Kidney capillary endothelial cell (primary cell): ENCODE measurements at places on chromosomes 5 and 9.
A peak's percentile ranks its signal among the peaks of the same experiment; 100 is the strongest.

- no peak for DNase-seq
Observed at GRCh38 chr5:41432481-41433253, 77.7 kb downstream of the PLCXD3 start.

- peak; percentile 4 for DNase-seq
Observed at GRCh38 chr5:72760259-72760658, 56.2 kb upstream of the TNPO1 start.

DNA sequence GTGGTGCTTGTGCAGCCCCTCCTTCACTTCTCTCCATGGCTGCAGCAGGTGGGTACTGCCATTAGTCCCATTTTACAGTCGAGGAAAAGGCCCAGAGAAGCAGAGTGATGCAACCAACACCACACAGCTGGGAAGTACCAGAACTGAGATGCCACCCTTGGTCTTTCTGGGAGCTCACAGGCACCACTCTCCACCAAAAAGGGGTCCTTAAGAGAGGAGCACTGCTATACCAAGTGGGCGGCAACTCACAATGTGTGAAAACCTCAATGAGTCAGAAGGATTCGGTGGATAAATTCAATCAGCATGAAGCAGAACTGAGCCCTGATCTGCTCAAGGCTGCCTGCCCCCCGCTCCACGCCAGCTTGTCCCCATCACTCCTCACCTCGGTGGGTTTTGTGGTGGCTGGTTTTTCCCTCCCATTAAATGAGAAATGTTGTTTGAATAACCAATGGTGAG lies 213.7 kb downstream of the FSTL4 start:
- DNase-seq, result no peak

DNA sequence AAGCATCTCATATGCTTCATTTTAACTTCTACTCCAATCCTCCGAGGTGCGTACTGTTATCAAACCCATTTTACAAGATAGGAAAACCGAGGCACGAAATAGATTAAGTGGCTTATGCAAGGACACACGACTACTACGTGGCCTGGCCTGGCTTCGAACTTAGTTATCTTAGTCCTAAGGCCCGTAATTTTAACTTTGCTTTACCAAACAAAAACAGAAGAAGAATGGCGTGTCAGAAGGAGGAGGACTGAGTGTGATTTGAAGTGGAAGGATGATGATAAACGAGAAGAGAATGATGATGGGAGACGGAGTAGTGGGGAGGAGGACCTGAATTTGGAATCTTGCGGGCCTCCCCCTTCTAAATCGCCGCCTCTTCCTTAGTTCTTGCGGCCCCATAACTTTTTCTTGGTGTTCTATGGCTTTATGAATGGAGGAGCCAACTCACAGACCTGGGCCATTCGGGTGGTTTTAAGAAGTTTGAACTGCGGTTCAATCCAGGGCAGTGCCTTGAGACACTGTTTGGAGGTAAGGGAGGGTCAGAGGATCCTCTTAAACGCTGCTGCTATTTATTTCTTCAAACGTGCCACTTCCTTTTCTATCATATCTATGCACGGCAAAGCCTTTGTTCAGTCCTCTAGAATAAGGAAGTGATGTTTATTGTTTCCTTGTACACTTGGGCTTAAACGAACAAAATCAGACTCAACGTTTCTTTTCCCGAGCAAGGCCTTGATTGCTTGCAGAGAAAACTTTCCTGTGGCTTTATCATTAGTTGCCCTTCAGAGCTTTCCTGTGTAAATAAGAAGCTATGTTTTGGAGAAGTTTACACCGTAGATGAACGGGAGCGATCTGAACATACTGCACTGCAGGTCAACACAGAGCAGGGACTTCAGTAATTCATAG lies 795 bp downstream of the CNOT8 start:
- peak; percentile 35 for DNase-seq

DNA sequence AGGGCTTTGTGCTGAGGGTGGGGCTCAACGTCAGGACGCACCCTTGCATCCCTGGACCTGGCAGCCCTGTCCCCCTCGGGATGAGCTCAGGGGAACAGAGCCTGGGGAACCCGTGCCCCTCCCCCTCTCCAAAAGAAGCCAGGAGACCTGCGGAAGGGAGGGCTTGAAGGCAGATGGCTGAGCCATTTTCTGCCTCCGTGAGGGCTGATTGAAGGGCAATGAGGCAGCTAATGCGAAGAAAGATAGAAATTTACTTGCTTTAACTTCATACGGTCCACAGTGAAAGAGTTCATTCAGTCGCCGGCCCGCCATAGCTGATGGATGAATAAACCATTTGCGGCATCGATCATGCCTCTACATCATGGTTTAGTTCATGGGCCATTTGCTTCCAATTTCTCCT lies 28.8 kb downstream of the ASS1 start:
- DNase-seq, result no peak

DNA sequence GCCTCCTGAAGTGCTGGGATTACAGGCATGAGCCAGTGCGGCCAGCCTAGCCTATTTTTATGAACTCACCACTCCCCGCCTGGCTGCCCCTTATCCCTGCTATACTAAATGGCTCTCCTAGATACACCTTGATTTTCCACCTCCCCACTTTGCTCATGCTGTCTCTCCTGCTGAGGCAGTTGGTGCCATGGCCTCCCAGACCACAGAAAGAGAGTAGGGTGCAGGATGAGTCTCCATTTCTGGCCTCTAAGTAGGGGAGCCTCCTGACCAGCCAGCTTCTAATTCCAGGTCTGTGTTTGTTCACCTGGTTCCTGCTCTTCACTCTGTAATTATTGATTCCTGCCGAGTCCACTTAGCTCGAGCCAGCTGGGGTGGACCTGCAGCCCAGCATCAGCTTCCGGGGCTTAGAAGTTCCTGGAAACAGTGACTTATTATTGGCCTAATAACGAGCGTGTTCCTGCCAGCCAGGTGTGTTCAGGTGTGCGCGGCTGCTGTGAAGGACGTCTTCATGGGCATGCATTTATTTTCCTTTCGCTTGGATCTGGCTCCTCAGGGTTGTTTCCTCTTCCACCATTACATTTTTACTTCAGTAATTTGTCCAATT lies 34.0 kb downstream of the ZNF618 start:
- DNase-seq, result no peak

DNA sequence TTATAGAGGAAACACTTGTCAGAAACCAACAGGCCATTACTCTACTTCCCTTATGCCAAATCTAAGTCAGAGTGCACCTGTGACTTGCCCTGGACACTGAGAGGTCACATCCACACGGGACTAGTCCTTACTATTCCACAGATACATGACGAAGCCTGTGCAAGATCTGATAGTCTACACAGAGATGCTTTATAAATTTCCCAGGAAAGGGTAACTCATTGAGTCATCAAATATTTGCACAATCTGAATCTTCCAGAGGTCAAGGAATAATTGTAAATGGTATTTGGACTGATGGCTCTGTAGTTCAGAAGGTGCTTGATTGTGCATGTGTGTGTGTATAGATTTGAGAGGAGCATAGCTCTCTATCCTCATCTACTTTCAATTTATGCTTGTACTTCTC lies 55.2 kb upstream of the JAK2 start:
- DNase-seq, result no peak

- no peak for DNase-seq
Observed at GRCh38 chr9:117714282-117714681, 10.1 kb downstream of the TLR4 start.

DNA sequence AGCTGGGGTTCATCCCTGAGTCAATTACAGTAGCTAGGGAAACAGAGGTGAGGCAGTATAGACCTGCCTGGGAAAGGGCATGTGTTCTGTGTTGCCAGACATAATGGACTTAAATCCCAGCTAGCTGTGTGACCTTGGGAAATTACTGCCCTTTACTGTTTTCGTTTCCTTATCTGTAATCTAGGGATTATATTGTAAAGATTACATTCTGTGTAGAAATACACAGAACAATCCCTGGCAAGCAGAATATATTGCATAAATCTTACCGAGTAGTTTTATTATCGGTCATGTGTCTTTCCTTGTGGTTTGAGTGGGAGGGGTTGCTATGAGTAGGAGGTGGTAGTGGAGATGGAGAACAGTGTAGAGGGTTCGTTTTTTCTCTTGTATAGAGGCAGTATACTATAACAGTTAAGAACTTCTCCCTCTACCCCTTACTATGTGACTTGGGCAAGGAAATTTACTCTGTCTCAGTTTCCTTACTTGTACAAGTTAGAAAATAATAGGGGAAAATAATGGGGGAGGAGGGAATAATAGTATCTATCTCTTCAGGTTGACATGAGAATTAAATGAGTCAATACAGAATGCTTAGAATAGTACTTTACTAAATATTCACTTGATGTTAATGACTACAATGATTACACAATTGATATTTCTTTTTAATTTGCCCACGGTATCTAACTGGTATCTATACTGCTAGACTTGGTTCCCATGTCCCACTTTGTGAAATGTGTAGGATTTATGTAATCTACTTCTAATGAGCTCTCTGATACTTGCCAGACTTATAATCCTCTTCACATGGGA lies 7.1 kb upstream of the DMXL1 start:
- DNase-seq, result no peak

DNA sequence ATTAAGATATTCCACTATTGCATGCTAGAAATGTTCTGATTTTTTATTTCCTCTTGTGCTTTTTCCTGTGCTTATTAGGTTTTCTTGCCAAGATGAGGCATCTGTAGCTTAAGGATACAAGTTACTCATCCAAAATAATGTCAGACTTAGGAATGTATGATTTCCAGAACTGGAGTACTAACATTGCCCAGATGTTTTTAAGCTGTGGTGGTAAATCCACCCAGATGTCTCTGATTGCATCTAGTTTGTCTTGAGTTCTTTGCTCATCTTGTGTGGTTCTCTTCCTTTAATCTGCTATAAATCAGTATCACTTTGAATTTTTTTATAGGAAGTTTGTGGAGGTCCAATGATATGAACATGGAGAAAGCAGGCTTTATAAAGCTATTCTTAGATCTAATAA lies 337.5 kb upstream of the ZNF608 start:
- DNase-seq, result peak; percentile 21

GRCh38 chr5:14449052-14449661 lies 132.4 kb upstream of the OTULINL start:
- peak; percentile 91 for DNase-seq

GRCh38 chr5:56501781-56502557 lies 268.8 kb upstream of the ANKRD55 start:
- DNase-seq, result no peak

DNA sequence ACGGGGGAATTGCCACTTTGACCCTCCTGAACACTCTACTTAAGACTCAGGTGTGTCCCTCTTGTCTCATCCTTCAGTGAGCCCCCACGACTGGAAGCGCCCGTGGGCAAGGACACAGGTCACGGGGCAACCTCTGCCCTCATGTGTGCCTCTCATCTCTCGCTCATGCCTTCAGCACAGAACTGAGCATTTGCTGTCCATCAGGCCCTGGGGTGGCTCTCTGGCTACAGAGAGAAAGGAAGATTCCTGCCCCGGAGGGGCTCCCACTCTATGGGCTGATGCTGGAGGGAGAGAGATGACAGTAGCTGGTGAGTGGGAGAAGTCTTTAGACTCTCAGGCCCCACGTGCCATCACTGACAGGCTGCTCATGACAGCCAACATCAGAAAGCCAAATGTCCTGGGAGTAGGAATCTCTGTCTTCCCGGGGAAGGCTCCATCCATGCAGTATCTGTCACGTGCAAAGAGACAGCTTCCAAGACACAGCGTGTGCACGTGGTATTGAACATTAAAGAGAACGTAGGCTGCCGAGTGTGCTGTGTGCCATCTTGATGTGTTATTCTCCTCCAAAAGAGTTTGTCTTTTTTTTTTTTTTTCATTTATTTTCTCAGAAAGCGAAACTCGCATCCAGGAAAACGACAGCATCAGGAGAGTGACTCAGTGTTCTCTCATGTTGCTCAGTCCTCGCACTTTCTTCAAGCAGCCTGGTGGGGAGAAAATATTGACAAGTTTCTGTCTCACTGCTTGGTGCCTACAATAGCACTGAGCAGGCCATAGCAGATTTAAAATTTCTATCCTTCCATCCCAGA lies 190.5 kb downstream of the GAS1 start:
- DNase-seq, result no peak

DNA sequence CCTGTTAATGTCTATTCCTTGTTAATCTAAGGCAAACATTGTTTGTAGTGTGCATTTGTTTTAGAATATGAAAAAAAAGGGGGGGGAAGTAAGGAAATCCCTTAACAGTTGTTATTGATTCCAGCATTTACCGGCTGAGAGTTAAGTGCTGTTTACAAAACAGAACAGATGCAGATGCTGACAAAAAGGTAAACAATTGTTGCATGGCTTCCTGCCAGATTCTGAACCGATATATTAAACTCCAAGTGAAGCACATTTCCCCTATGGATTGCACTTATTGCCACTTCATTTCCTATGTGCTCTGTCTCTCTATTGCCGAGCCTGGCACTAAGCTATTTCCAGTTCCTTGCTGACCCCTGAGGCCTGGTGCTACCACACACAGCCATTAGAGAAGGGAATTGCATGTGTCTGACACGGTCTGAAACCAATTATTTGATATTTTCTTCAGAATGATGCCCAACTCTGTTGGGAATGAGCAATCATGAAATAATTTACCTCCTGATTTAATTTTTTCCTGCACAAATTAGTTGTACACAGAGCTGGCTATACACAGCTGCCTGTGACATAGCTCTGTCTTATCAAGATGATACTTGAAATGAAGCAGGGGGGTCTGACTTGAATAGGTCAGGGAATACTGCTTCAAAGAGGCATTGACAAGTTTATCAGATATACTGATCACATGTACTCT lies 109.8 kb downstream of the KIAA0825 start:
- DNase-seq, result no peak

DNA sequence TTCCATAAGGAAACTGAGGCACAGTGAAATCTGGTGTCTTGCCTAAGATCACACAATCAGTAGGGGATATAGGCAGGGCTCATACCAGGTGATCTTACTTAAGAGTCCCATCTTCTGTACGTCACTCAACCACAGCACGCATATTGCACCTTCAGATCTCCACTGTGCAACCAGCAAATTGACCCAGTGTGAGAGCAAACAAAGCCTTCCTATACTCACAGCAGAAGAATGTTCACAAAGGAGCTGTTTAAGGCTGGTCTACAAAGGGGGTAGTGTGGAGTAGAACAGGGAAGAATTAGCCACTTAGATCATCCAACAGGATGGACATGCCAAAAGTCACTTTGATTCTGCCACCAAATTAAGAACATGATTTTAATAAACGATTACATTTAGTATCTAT lies 305.9 kb downstream of the SLIT3 start:
- DNase-seq, result no peak

DNA sequence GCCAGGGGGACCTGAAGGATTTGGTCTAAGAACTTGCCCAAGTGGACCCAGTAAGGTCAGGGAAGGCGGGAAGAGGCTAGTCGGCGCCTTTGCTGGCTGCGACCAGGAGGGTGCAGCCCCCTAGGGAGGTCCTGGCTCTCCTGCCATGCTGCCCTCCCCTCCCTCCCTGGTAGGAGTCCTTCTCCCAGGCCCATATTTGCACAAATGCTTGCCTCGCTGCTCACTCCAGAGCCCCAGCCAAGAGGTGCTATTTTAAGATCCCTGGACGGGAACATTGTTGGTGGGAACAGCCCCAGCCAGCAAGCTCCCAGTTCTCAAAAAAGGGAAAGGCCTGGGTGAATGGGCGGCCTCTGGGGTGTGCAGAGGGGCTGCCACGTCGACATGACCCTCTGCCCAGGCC lies 4.3 kb upstream of the IL17B start:
- DNase-seq, result no peak

- no peak for DNase-seq
Observed at GRCh38 chr5:9313751-9314150, 232.1 kb downstream of the SEMA5A start.
